ENCODE measurements at places on chromosomes 2 and 18. TPM values are rescaled to one million over a fixed set of nuclear protein-coding genes. Genes with fewer than 3 reads are reported as not detected.

DNA sequence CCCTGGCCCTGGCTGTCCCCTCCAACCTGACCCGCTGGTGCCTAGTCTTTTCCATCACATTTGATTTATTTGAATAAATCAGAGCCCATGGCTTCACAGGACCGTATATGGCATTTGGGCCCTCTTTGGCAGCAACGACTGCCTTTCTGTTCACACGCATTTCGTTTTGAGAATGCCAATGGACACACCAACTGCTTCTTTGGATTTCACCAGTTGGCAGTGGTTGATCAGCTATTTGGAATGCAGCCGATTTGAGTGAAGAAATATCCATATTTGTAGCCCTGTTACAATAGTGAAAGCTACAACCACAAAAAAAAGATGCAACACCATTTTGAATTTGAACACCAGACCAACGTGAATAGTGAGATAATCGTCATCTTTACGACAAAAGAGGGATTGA, 56.5 kb downstream of the GNAL start:
- DNase-seq: no peak

Gene DSG1
- not detected for total RNA-seq

Gene MOGAT1
- total RNA-seq: not detected

DNA sequence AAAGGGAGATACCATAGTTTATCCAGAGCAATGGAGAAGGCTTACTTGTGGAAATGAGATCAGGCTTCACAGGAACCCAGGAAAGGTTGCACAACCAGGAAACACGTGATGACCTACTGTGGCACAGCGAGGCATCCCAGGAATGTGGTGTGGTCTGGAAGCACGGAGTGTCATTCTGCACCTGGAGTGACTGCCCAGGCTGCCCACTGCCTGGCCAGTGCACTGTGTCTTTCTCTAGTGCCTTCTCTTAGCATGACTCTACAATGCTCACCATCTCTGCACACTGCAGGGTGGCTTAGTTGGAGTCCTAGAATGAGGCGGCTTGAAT, 48.9 kb downstream of the CHST9 start:
- DNase-seq: no peak

Gene WNT6
- 2.1 TPM for total RNA-seq

- no peak for DNase-seq
These were observed 211.0 kb downstream of the KCNE4 start for GRCh38 chr2:223262946-223263345.

Gene TMEM18
- total RNA-seq: 22.4 TPM

DNA sequence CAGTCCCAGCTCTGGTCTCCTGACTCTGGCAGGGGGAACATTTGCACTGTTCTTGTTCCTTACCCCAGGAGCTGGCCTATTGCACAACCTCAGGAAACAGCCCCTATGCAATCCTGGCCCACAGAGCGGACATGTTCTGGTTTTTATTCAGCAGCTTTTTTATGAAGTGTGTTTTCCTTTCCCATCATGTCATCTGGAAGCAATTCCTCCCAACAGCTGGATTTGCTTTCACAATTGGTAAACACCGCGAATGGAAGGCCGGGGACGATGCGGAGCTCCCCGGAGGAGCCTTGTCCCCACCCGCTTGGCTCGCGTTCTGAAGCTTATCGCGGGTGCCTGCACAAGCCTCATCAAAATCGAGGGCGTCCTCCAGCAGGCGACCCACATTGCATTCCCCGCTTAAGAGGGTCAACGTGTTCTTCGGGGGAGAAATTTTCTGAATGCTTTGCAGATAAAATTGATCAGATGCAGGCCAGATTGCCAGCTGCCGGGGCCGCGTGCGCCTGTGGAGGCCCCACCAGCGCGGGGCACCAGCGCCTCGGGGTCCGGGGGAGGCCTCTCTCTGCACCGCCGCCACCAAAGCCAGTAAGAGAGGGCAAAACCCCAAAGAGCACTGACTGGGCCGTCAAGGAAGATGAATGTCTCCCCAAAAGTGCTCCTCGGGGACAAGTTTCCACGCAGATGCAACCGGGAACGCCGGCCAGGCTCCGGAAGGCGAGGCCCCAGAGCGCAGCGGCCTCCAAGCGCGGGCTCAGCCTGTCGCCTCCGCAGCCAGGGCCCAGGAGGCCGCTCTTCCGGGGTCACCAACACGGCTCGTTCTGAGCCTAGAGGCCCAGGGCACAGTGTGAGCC, 60.3 kb upstream of the SP3 start:
- peak; percentile 87 for DNase-seq

- no peak for DNase-seq
These were observed 62.5 kb downstream of the RPIA start for GRCh38 chr2:88753833-88754584.

DNA sequence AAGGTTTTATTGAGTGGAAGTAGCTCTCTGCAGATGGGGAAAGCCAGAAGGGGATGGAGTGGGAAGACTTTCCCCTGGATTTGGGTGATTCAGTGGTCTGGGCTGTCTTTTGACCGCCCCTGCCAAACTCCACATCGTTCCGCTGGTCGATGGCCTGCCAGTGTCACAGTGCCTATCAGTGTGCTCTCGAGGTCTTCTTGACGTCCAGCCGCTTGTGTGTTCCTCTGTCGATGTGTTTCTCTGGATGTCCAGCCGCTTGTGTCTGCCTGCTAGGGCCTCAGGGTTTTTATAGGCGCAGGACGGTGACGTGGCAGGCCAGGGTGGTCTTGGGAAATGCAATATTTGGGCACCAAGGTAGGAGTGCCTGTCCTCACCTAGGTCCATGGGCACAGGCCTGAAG, 1371.4 kb upstream of the PIK3C3 start:
- DNase-seq: no peak

Gene CIAO1
- 57.1 TPM for total RNA-seq

Gene C2orf80
- not detected for total RNA-seq

DNA sequence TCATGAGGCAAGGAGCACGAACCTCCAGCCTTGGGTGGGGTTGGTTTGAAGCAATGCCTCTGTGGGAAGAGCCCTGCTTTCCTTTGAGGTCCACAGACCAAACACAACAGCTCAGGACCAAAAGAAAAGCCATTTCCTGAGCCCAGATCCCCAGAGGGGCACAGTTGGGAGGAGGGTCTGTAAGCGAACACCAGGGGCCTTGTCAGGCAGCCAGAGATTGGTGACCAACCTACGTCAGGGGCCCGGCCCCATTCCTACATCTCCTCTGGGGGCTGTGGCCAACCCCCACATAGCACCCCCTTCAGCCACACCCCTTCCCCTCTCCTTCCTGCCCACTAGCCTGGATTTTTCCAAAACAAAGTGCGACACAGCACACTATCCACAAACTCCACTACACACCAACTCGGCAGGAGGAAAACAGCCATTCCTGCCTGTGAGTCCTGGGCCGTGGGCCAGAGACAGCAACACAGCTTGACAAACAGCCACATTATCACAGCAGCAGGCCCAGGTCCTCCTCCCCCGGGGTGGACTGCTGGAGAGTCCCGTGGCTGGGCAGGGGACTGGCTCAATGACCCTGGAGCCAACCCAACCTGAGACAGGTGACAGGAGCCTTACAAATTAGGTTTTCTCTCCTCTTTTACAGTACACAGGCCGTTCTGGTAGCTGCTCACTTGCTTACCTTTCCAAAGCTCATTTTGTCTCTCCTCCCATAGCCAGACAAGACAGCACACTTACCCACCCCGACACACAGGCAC, 98.8 kb downstream of the TNS1 start:
- peak; percentile 90 for DNase-seq

Gene ABCG5
- not detected for total RNA-seq

- DNase-seq: no peak
These were observed 21.6 kb downstream of the INPP5D start for GRCh38 chr2:233081731-233082221.

Gene EDAR
- not detected for total RNA-seq

- no peak for DNase-seq
These were observed 53.3 kb downstream of the PIKFYVE start for GRCh38 chr2:208319391-208319790.

DNA sequence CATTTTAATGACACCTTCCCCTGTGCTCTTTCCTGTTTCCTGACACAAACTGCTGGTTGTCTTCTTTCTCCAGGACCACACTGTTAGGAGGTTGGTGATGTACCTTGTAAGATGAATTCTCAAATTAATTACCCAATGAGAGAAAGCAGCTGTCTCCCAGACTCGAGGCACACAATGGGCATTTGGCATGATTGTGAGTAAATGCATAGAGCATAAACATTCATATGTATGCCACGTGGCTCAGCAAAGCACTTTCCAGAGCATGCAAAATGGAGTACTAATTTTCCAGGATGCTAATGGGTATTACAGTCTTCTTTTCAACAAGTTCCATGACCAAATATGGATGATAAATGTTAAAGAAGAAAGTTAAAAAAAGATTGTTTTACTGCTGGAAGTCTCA, 235.2 kb upstream of the KLHL29 start:
- no peak for DNase-seq

DNA sequence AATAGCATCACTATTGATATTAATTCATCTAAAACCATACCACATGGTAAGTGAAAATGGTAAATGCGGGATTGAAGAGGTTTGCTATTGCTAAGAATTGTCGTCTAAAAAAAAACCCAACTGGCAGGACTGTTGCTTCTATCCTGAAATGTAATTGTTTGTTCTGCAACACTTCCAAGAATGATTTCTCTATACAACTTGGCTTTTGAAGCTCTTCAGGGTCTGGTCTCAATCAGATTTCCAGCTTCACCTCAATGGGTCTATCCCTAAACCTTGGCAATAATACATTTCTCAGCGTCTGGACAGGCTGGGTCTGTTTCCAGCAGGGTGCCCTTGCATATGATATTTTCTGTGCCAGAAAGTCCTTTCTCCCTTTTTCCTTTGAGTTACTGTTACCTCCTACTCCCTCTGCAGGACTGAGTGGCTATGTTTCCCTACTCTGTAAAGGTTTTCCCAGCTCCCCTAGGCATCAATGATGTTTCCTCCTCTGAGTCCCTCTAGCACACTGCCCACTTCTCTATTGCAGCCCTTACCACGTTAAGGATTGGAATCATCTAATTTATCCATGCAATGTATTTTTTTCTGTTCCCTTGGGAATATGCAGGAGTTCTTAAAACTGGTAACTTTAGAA, 118.2 kb upstream of the REV1 start:
- DNase-seq: no peak
